Left lung (tissue), 14 donors: ENCODE measurements at places on chromosomes 13 and 19. TPM values are rescaled to one million over a fixed set of nuclear protein-coding genes. Genes with fewer than 3 reads are reported as not detected.
A peak's percentile ranks its signal among the peaks of the same experiment; 100 is the strongest.

The MEIOSIN gene
- total RNA-seq: not detected

The IL17D gene
- total RNA-seq: 3.6 TPM

- peaks cover 83% of the 10 kb centered on the region for H3K4me1 ChIP-seq
- H3K27me3 ChIP-seq: no peaks in the 10 kb centered on the region
- DNase-seq: no peak
- H3K36me3 ChIP-seq: no peaks in the 10 kb centered on the region
Measured at GRCh38 chr19:3386447-3387234, 20.3 kb downstream of the NFIC start.

DNA sequence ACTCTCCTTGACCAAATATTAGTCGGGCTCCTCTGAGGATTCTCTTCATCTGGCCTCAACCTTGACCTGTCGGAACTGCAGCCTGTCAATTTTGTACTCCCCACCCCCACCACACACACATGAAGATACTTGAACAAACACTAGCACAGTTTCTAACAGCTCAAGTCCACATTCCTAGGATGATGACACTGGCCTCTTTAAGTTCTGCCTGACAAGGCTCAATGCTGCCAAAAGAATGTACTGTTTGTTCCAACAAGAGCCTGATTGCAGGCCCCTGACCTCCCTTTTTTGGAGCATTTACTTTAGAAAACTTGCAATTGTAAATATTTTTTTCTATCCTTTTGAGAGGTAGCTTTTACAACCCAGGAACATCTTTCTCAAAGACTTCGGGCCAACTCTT lies 169.2 kb upstream of the IRS2 start:
- H3K36me3 ChIP-seq: no peaks in the 10 kb centered on the region
- no peak overlapping the region for H3K27ac ChIP-seq
- no peaks in the 10 kb centered on the region for H3K27me3 ChIP-seq
- no peaks in the 10 kb centered on the region for H3K4me1 ChIP-seq
- DNase-seq: no peak

DNA sequence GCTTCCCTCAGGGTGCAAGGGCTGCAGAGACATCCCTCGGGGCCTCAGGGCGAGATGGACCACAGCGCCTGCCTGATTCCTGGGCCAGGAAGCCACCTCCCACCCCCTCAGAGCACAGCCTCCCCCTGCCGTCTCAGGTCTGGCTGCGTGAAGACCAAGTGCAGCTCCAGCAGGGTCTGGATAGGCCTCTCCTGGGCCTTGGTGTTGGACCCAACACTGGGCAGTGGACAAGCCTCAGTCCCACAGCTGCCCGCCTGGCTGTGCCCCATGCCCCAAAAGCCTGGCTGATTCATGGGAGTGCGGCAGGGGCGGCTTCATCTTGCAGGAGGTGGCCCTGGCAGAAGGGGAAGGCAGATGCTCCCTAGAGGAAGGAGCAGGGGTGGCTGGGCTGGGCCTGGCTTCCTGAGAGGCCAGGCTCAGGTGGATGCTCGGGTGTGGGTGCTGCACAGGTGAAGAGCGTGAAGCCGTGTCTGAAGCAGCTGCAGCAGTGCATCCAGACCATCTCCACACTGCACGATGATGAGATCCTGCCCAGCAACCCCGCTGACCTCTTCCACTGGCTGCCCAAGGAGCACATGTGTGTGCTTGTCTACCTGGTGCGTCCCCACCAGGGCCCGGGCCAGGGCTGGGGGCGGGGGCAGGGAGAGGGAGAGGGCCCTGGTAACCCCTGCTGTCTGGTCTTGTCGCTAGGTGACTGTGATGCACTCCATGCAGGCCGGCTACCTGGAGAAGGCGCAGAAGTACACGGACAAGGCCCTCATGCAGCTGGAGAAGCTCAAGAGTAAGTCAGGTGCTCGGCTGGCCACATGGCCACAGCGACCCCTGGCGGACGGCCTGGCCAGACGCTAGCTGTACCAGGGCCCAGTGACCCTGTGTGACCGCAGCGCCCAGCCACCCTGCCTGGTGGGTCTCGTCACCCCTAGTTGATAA lies 21.7 kb downstream of the MAU2 start:
- H3K4me1 ChIP-seq: no peaks in the 10 kb centered on the region
- DNase-seq: peak; percentile 57

DNA sequence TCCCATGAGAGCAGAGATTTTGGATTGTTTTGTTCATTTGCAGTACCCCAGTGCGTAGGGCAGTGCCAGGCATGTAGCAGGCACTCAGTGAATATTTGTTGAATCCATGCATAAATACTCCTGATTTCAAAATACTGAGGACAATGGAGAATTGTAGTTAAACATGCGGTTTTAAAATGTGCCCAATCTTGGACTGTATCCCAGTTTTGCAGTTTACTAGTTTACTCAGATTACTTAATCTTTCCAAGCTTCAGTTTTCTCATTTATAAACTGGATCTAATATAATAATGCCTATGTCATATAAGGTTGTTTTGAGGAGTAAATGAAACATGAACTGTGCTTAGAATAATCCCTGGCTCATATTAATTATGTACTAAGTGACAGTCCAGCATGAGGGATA lies 39.0 kb downstream of the RCBTB2 start:
- H3K4me1 ChIP-seq: peaks cover 66% of the 10 kb centered on the region
- H3K36me3 ChIP-seq: no peaks in the 10 kb centered on the region
- no peak overlapping the region for H3K4me3 ChIP-seq
- no peak overlapping the region for H3K27ac ChIP-seq
- no peak for DNase-seq
- no peaks in the 10 kb centered on the region for H3K27me3 ChIP-seq

DNA sequence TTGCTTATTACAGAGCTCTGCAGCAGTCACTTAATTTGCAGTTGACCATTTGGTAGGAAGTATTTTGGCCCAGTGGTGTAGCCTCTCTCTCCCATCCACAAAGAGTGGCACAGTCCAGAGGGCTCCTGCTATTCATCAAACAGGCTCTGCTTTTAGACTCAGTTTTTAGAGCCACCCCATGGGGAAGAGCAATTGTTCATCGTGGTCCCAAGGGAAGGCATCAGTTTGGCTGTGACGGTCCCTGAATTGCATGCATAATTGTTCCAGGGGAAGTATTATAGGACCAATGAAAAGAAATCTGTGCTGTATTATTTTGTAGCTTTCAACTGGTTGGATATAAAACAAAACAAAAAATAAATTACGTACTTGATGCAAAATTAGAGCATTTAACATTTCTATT lies 799.0 kb downstream of the DACH1 start:
- H3K36me3 ChIP-seq: no peaks in the 10 kb centered on the region
- no peak for DNase-seq
- H3K27me3 ChIP-seq: no peaks in the 10 kb centered on the region
- H3K27ac ChIP-seq: no peak overlapping the region
- no peaks in the 10 kb centered on the region for H3K4me1 ChIP-seq

- no peak overlapping the region for H3K4me3 ChIP-seq
- no peaks in the 10 kb centered on the region for H3K36me3 ChIP-seq
- no peaks in the 10 kb centered on the region for H3K27me3 ChIP-seq
Measured at GRCh38 chr13:27014406-27015359, 156.9 kb downstream of the USP12 start.

GRCh38 chr19:2856457-2857050 lies 10.6 kb upstream of the ZNF556 start:
- DNase-seq: no peak
- H3K36me3 ChIP-seq: peaks cover 42% of the 10 kb centered on the region
- no peak overlapping the region for H3K27ac ChIP-seq
- H3K4me1 ChIP-seq: no peaks in the 10 kb centered on the region
- no peak overlapping the region for H3K4me3 ChIP-seq

- no peaks in the 10 kb centered on the region for H3K36me3 ChIP-seq
- H3K27me3 ChIP-seq: no peaks in the 10 kb centered on the region
- no peak overlapping the region for H3K4me3 ChIP-seq
- H3K4me1 ChIP-seq: peaks cover 36% of the 10 kb centered on the region
Measured at GRCh38 chr19:43467730-43468129, 2.3 kb upstream of the LYPD3 start.

The PODNL1 gene
- total RNA-seq: 1.3 TPM

DNA sequence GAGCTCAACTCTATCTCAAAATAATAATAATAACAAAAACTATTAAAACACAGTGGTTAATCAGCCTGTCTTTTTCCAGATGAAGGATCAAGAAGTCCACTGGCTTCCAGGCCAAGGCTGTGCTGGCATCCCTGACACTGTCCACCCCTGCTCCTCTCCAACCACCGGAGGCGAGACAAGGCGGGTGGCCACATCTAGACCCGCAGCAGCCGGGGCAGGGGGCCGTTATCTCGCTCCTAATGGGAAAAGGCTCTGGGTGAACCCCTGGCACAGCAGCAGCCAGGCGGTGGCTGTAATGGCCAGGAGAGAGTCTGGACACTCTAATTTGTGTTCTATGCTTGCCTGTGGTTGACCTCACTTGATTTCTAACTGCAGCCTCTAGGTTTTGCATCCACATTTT lies 158.0 kb upstream of the SOX1 start:
- H3K4me3 ChIP-seq: no peak overlapping the region
- no peaks in the 10 kb centered on the region for H3K27me3 ChIP-seq
- no peak overlapping the region for H3K27ac ChIP-seq
- no peak for DNase-seq

The ODAD3 gene
- 0.55 TPM for total RNA-seq

DNA sequence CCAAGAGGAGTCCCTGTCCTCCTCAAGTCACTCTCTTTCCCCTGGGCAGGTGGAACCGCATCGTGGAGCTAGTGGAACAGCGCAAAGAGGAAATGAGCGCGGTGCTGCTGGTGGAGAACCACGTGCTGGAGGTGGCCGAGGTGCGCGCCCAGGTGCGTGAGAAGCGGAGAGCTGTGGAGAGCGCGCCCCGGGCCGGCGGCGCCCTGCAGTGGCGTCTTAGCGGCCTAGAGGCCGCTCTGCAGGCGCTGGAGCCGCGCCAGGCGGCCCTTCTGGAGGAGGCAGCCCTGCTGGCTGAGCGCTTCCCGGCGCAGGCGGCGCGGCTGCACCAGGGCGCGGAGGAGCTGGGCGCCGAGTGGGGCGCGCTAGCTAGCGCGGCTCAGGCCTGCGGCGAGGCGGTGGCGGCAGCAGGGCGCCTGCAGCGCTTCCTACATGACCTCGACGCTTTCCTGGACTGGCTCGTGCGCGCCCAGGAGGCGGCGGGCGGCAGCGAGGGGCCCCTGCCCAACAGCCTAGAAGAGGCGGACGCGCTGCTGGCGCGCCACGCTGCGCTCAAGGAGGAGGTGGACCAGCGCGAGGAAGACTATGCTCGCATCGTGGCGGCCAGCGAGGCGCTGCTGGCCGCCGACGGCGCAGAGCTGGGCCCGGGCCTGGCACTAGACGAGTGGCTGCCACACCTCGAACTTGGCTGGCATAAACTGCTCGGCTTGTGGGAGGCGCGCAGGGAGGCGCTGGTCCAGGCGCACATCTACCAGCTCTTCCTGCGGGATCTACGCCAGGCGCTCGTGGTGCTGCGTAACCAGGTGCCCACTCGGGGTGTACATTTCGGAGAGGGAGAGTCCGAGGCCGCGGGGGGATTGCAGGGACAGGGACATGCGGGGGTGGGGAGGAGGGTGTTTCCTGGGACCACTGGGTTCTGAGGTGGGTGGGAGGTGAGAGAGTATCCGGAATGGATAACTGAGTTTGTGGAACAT lies 52.8 kb downstream of the SPTBN4 start:
- DNase-seq: peak; percentile 75
- no peak overlapping the region for H3K27ac ChIP-seq
- peaks cover 81% of the 10 kb centered on the region for H3K27me3 ChIP-seq
- H3K4me1 ChIP-seq: no peaks in the 10 kb centered on the region
- H3K4me3 ChIP-seq: no peak overlapping the region

DNA sequence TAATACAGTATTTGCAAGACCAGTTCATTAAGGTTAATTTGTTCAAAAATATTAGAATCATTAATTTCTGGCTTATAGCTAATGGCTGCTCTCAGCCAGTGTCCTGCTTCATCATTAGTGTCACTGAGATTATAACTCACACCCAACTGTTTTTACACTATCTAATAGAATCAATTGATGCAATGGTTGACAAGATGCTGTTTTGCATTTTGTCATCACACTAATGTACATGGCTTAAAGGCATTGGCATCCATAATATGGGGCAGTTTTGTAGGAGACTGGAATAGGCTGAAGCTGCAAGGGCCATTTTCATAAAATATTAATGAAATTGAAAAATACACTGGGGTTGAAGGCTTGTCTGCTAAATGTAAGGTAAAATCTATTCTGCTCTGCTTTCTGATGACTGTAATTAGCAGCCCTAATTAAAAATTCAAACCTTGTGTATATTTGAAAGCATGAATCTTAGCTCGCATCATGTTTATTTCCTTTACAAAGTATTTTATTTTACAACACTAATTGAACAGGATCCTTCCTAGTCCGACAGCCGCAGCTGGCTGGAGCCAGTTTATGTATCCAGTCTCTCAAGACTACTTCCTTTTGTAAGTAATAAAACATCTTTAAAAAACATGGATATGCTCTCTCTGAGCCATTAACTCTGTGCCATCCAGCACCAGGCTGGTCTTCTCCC lies 296.7 kb downstream of the POU4F1 start:
- no peaks in the 10 kb centered on the region for H3K27me3 ChIP-seq
- DNase-seq: peak; percentile 18
- H3K4me1 ChIP-seq: no peaks in the 10 kb centered on the region
- H3K27ac ChIP-seq: no peak overlapping the region
- no peaks in the 10 kb centered on the region for H3K36me3 ChIP-seq

DNA sequence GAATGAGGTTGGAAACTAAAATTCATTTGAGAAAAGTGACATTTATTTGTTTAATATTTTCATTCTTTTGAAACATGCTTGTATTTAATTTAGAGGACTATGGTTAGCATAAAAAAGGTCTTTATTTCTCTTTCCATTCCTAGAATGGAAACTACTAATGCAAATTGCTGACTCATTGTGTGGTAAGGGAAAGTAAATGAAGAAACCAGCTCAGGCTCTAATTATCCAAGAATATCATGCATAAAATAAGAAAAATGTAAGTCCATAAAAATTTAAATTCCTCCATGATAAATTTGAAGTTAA lies 777.0 kb upstream of the SLITRK1 start:
- no peaks in the 10 kb centered on the region for H3K4me1 ChIP-seq
- no peak for DNase-seq
- H3K36me3 ChIP-seq: no peaks in the 10 kb centered on the region
- no peak overlapping the region for H3K4me3 ChIP-seq
- H3K27ac ChIP-seq: no peak overlapping the region

GRCh38 chr19:10043286-10043927 lies 30.1 kb downstream of the RDH8 start:
- H3K36me3 ChIP-seq: no peaks in the 10 kb centered on the region
- H3K4me1 ChIP-seq: no peaks in the 10 kb centered on the region
- H3K4me3 ChIP-seq: no peak overlapping the region

DNA sequence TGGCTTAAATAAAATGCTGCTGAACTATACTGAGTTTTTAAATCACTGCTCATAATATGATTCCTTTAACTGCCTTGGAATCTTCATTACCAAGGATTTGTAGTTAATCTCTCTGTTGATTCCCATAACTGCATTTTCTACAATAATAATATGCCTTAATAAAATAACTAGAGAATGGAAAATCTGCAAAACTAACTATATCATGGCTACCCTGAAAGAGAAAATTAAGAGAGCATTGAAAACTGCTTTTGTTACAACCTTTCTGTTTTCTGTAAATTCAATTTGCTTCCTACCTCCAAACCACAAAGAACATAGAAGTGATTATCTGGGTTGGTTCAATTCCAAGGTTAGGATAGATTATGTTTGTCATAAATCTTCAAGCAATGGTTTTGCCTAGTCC lies 202.8 kb upstream of the ATXN8OS start:
- no peak overlapping the region for H3K27ac ChIP-seq
- H3K4me3 ChIP-seq: no peak overlapping the region
- DNase-seq: no peak
- no peaks in the 10 kb centered on the region for H3K27me3 ChIP-seq
- no peaks in the 10 kb centered on the region for H3K4me1 ChIP-seq

- peak within 1 kb of the TSS; percentile 54 for H3K4me3 ChIP-seq
- peak within 1 kb of the TSS; percentile 83 for H3K27ac ChIP-seq
- no peaks in the 10 kb centered on the region for H3K27me3 ChIP-seq
- peaks cover 3% of the 10 kb centered on the region for H3K4me1 ChIP-seq
- H3K36me3 ChIP-seq: no peaks in the 10 kb centered on the region
Measured at GRCh38 chr19:41376241-41376997, at the start of gene TMEM91. Gene TMEM91 (plus strand): TSS chr19:41376533. CDS start chr19:41378310, 1,777 bp downstream.
